Chondrocyte (in vitro differentiated cells): ENCODE measurements at places on chromosomes 16 and 17.

DNA sequence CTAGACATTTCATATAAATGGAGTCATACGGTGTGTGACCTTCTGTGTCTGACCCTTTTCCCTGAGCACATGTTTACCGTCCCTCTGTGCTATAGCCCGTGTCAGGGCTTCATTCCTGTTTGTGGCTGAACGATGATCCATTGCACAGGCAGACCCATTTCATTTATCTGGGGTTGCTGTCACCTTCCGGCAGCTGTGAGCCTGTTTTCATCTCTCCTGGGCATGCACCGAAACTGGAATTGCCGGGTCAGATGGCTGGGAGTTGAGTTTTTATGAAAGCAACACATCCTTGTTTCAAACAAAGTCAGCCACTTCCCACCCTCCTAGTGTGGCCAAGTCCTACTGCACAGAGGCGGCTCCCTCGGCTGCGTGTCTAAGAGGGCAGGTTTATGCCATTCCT is 25.5 kb downstream of the BAIAP2 start:
- no peak for DNase-seq

- DNase-seq = peak; percentile 68
Observed at GRCh38 chr17:74738051-74738996, 1.3 kb downstream of the RAB37 start.

DNA sequence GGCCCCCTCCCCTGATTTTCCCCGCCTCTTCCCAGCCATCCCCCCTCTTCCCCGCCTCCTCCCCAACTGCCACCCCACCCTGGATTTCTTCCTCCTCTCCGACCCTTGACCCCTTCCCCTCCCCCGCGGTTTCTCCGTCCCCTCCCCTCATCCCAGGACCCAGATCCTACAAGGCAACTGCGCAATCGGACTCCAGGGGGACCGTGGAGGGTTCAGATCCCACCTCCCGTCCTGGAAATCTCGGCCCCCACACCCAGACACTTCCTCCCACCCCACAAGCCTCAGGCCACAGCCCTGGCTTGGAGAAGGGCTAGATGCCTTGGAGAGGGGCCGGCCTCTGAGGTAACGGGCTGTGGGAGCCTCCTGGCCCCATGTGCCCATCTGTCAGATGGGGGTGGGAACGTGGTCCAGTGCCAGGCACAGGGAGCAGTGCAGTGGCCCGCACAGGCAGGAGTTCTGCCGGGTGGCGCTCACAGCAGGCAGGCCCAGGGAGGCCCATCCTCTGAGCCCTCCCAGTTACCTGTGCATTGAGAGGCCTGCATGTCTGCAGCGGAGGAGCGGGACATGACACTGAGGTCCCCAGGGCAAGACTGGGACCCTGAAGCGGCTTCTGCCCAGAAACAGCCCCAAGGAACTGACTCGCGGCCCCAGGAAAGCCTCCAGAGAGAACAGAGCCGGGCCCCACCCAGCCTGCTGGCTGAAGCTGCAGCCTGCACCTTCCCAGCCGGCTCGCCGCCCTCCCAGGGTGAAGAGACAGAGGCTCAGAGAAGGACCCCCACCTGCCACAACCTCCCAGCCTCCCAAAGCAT is 16.7 kb downstream of the ZNF423 start:
- DNase-seq = no peak

DNA sequence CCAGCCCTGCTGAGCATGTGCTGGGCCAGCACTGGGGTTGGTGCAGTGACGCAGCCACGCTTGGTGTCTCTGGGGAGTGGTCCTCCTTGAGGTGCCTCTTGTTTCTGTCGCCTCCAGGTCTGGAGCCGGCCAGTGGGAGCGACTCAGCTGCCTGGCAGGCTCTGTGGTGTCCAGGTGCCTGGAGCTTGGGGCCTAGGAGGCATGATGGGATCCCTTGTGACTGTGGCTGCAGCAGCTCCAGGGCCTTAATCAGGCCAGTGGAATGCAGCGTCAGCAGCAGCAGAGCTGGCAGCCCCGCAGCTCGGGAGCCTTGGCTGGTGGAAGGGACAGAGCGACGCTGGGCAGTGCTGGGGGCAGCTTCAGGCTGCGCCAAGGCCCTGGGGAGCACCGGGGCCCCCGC is 74.7 kb upstream of the CIBAR2 start:
- DNase-seq = no peak

GRCh38 chr17:43584666-43585102 is 38.5 kb upstream of the ETV4 start:
- no peak for DNase-seq

GRCh38 chr16:12723681-12724080 is 80.0 kb downstream of the CPPED1 start:
- no peak for DNase-seq
